Germinal center (tissue), 1 donor: ENCODE measurements at places on chromosomes 7 and 10.

GRCh38 chr10:77077316-77077945, 560.2 kb downstream of the KCNMA1 start:
- DNase-seq = no peak

- DNase-seq = no peak
These were observed 277.6 kb downstream of the SFMBT2 start for GRCh38 chr10:7133278-7133677.

DNA sequence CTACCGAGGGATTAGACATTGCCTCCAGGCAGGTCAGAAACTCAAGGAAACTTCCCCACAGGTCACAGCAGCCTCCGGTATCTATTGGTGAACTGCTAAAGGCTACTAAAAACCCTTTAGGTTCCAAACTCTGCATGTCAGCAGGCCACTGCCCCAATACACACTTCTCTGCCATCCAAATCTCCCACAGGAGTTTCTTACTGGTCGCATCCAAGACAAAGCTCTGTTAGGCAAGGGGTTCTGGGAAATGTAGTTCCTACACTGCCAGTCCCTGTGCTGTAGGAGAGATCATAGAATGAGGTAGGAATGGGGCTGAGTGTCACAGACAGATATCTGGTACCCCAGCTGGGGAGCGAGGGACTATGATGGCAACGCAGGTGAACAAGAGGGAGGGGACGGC, 757.0 kb upstream of the C7orf33 start:
- DNase-seq = no peak

DNA sequence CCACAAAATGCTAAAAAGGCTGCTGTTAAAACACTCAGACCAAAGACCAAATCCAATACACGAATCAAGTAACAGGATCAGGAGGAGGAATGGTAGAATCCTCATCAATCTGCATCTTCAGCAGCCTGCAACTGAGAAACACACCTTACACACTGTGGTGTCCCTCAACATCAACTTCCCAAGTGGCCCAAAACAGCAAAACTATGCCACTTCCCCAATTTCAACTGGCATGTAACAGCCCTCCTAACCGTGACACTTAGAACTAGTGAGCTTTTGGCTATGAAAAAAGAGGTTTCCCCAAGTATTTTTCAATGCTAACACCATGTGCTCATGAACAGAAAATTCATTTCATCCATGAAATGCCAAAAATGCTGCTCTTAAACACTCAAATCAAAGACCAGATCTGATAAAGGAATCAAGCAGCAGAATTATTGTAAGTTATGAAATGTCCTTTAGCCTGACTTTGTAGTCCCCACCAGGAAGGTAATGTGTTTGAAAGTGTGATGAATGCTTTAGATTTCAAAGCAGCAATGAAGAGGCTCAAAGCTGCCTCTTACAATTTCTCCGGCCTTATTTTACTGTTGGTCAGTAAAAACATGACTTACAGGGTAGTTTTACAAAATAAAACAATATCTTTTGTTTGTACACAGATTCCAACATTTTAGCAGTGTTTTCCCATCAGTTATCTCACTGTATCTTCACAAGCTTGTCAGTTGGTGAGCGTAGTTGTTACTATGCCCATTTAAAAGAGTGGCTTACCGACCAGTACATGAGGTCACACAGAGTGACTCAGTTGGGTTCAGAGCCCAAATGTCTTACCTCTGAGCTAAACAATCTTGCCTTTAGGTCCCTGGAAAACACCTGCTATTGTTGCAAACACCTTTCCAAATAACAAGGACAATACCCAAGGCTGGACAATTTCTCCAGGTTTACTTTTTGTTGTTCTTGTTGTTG, 65.7 kb upstream of the ASAH2 start:
- peak; percentile 14 for DNase-seq

GRCh38 chr10:6133331-6134098, 44.7 kb downstream of the RBM17 start:
- no peak for DNase-seq

GRCh38 chr10:9560976-9561375, 1456.7 kb upstream of the CELF2 start:
- DNase-seq = no peak

DNA sequence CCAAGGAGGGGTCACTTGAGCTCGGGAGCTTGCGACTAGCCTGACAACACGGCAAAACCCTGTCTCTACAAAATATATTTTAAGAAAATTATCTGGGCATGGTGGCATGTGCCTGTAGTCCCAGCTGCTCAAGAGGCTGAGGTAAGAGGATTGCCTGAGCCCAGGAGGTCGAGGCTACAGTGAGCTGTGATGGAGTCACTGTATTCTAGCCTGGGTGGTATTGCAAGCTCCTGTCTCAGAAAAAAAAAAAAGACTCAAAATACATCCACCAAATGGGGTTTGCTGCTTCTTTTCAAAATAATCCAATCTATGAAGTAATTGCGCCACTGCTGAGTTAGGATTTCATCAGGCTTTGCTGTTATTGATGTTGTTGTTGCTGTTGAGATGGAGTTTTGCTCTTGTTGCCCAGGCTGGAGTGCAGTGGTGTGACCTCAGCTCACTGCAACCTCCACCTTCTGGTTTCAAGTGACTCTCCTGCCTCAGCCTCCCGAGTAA, 11.1 kb upstream of the VIM start:
- DNase-seq = no peak

DNA sequence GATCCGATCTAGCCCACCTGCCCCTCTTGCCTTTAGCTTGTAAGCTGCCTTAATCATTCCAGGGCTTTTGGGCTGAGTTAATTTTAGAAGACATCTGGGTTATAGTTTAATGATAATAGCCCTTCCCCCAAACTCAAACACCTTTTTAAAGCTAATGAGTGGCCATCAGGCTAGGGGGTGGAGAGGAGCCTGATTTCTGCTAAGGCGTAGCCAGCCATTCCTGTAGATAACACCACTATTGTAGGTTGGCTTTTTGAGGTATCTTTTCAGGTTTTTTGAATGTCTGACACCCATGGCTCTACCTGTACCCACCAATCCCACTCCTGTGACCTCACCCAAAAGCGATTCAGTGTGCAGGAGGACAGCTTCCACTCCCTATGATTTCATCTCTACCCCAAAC, 7.6 kb upstream of the SYPL1 start:
- DNase-seq = no peak
